ENCODE measurements at places on chromosomes 7 and 10. TPM values are rescaled to one million over a fixed set of nuclear protein-coding genes. Genes with fewer than 3 reads are reported as not detected.

- no peak for DNase-seq
These were observed 277.0 kb downstream of the INHBA start for GRCh38 chr7:41425926-41426325.

DNA sequence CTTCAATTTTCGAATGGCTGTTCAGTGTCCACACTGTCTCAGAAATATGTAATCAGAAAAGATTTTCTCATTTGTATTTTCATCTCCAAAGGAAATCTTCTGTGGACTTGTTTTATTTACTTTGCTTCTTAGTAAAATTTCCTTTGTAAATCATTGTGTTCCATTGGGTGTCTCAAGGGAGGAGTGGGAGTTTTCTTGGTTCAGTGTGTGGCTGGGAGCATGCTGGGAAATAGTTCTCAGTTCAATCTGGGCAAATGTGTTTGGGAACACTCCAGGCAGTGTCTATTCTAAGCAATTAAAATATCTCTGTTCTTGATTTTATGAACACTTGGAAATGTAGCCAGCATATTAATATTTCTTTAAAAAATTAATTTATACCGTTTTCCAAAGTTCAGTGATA, 1019.8 kb downstream of the CNTNAP2 start:
- DNase-seq: no peak

DNA sequence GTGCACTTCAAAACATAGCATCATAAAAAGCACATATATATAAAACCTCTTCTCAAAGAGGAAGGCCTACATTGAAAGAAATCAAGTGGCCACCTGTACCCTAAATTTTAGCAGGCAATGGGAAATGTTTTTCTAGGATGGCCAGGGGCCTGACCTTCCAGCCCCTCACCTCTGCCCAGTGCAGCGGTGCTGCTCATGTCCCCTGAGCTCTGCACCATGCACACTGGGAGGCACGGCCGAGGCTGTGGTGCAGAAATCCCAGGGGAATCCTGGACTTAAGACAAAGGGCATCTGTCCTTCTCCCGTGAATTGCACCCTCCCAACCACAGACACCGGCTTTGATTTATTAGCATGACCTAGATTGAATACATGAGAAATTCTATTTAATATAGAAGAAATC, 551.4 kb downstream of the GLRX3 start:
- DNase-seq: no peak

DNA sequence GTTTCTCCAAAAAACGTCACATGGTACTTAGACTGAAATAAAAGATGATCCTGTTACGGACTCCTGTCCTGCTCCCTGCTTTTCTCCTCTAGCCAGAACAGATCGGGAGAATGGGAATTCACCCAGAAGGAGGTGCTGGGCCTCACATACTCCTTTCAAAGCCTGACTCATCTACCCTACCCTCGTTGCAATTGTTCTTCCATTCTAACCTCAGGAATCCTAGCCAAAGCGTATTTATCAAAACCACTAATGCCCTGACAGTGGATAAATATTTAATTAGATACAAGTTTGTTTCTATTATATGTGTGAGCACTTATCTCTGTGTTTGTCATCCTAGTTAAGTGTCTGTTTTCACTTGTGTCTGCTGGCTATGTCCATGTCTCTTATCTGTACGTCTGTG, 21.7 kb downstream of the ZCWPW1 start:
- DNase-seq: no peak

DNA sequence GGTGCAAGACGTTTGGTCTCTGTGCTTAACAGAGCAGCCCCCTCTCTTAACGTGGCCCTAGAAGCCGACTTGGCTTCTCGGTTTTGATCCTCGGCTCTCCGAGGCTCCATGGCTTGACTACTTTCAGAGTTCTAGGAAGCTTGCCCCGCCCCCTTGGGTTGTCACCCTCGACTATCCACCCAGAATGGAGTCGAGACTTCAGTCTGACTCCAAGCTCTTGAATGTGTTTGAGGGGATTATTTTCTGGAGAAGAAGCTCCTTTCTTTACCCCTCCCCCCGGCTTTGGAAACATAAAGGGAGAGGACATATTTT, 448 bp downstream of the SEC24C start:
- no peak for DNase-seq

DNA sequence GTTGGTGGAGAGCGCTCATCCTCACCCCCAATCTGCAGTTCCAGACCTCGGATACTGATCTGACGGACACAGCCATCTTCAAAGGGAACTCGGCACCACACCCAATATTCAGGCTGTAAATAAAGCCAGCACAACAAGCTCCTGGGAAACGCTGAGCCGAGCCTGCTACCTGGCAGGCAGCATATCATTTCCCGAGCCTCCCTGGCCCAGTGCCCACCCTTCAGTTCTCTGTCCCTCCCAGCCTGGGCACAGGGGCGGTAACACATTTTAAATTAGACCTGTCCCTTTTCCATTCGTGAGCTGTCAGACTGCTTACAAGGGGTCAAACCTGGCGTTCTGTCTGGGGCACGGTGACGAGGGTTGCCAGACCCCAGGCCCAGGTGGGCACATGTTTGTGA, 250.5 kb downstream of the ARHGAP12 start:
- DNase-seq: no peak

DNA sequence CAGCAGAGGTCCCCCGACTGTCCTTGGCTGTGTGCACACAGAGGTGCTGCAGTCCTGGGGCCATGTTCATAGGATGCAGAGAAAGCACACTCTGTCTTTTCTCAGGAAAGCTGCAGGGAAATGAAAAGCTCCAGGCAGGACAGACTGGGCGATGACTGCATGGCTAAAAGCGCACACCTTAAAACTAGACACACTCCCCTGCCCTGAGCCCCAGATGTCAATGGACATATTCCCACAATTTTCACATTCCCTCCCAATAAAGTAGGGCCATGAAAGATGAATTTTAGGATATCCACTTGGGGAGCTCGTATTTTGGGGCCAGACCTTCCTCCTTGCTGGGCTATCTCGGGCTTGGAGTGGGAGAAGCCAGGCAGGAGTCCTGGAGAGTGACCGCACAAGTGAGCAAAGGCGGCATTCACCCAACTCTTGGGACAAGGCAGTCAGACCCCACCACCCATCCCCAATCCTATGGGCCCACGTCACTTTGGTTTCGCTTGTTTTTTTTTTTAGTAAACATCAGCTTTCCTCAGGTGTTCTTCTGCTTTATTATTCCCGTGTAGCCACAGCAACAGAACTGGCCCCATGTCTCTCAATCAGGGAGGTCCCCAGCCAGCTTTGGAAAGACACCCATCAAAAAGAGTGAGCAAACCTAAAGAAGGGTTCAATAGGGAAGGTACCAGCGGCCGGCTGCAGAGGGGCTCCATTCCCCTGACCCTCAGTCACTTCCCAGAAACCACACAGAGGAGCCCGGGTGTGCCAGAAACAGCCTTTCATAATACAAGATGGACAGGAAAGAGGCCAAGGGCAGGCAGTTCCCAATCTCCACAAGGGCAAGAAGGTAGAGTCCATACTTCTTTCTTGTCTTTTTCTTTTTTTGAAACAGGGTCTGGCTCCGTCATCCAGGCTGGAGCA, 12.7 kb downstream of the GPRIN2 start:
- no peak for DNase-seq

GRCh38 chr7:127968547-127968946, 62.7 kb downstream of the LRRC4 start:
- DNase-seq: no peak

Gene ZYX
- 129 TPM for total RNA-seq

- no peak for DNase-seq
These were observed 1.9 kb downstream of the CYP26A1 start for GRCh38 chr10:93075369-93076221.

Gene HOXA3
- total RNA-seq: 0.26 TPM

Gene TMEM184A
- total RNA-seq: 32.8 TPM

GRCh38 chr10:47312663-47312995, 9.6 kb upstream of the GDF2 start:
- DNase-seq: no peak

Gene CPEB3
- total RNA-seq: 46.5 TPM

Gene ASAH2
- total RNA-seq: 1.9 TPM

DNA sequence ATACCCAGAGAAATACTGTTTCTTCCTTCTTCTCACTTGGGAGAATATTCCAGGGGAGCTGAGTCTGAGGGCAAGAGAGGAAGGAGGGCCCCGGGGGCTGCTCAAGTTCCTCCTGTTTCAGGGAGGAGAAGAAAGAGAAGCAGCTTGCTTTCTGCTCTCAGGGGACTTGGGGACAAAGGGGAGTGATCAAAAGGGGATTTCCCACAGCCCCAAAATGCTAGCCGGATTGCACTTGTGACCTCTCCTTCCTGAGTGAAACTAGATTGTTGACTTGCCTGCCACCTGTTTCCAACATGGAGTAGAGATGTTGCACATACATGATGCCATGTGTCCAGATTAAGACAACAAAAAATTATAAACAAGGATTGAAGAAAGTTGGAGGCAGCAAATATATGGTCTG, 28.7 kb upstream of the PDCD4 start:
- no peak for DNase-seq

DNA sequence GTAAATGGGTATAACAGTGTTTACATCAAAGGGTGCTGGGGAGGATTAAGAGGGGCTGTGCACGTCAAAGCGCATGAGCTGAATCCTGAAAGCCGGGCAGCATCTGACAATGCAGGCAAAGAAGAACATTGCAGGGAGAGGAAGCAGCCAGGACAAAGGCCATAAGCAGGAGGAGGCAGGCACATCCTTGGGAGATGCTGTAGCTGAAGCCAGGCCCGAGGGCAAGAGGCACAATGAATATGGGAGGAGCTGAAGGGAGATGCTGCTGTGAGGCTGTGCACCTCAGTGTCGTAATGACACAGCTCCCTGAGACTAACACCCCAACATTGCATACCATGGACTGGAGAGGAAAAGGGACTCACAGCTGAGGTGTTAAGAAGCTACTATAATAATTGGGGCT, 129.2 kb downstream of the BTAF1 start:
- no peak for DNase-seq

DNA sequence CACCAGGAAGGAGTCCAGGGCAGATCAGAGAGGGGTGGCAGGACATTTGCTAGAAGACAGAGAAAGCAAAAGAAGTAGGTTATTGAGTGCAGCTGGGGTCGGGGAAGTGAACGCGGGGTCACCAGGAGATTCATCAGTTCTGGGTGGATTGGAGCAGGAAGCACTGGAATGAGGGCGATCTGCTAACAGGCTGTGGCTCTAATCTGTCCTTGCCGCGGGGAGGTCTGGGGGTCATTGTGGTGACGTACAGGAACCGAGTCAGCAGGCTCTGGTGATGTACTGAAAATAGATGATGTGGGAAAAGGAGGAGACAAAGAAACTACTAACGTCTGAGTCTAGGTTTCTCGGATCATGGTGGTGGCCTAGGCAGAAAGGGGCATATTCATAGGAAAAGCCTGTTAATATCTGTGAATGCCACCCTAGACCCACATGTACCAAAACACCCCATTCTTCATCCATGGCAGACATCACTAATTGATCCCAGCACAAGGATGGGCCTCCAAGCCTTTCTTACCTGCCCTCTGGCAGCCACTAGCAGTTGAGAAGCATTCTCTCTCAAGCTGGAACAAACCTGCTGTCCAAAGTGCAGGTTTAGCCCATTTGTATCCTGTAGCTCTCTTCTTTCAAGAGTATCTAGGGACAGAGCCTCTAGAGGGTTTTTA, 134.5 kb downstream of the C10orf105 start:
- DNase-seq: no peak

Gene SLC18A2
- total RNA-seq: 1.1 TPM

GRCh38 chr7:26090927-26091519, 61.0 kb upstream of the NFE2L3 start:
- DNase-seq: no peak

Gene TMEM213
- total RNA-seq: not detected

DNA sequence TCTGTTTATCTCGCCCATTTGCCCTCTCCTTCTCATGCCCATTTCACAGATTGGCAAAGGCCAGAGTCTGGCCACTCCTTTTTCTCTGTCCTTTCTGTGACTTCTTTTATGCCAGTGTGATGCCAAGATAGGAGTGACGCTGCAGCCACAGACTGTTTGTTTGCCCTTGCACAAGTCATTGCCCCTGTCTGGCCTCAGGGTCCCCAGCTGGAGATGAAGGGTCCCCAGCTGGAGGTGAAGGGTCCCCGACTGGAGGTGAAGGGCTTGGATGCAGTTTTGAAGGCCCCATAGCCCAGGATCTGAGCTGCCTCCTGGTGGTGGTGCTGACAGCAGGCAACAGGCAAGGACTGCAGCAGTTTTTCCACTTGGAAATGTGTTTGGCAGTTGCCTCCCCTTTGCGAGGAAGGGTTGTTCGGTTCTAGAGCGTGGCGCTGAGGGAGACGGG, 50.8 kb upstream of the SLC29A3 start:
- no peak for DNase-seq

GRCh38 chr10:84551437-84552120, 223.2 kb downstream of the CCSER2 start:
- DNase-seq: no peak

GRCh38 chr7:30069096-30069867, 41.1 kb downstream of the PLEKHA8 start:
- no peak for DNase-seq

DNA sequence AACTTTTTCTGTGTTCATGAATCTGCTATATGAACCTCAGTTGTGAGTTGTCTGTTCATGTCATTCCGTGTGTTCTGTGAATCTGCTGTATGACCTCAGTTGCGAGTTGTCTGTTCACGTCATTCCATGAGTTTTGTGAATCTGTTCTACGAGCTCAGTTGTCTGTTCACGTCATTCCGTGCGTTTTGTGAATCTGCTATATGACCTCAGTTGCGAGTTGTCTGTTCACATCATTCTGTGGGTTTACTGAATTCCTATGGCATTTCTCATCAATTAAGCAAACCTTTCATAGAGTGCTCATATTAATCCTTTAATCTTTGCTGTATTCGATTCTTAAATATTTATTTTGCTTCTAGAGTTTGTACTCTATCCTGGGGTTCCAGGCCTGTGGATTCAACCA, 150.6 kb downstream of the DIP2C start:
- no peak for DNase-seq

Measured in right lobe of liver (tissue), 6 donors.